Caco-2 (cell line): ENCODE measurements at places on chromosomes 3 and 15. TPM values are rescaled to one million over a fixed set of nuclear protein-coding genes. Genes with fewer than 3 reads are reported as not detected.
A peak's percentile ranks its signal among the peaks of the same experiment; 100 is the strongest.

The RRP9 gene
- total RNA-seq, result 39.1 and 43.0 TPM in 2 replicates

The NPRL2 gene
- 23.7 and 29.8 TPM in 2 replicates for total RNA-seq

The CLDN16 gene
- 0.27 and 0.30 TPM in 2 replicates for total RNA-seq

The CHRD gene
- total RNA-seq, result 5.5 and 6.4 TPM in 2 replicates

The TIGIT gene
- total RNA-seq, result not detected in 2 replicates

- H3K27me3 ChIP-seq, result no peaks in the 10 kb centered on the region
- DNase-seq, result no peak
- H3K27ac ChIP-seq, result no peak overlapping the region
Observed at GRCh38 chr3:45329761-45330305, 58.5 kb upstream of the LARS2 start.

DNA sequence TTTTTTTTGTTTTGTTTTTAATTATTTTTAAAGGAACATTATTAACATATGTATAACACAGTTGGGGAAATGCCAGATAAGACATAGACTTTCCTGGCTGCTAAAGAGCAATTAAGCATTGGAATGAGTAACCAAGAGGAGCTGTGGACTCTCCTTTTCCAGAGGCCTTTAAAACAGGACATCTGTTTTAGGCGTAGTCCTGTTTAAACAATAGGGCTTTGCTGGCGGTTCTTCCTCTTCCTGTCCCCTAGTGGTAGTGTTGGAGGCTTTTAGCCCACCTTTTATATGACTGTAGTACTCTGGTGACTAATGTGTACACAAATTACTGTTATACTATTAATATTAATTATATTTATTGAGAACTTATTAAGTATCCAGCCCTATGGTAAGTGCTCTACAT lies 81.9 kb downstream of the PPARG start:
- H3K4me3 ChIP-seq, result no peak overlapping the region
- no peaks in the 10 kb centered on the region for H3K27me3 ChIP-seq
- H3K4me1 ChIP-seq, result 0 out of 2 replicates have a peak, but pooled peaks cover 4% of the 10 kb centered on the region
- no peaks in the 10 kb centered on the region for H3K36me3 ChIP-seq
- no peak overlapping the region for H3K27ac ChIP-seq

DNA sequence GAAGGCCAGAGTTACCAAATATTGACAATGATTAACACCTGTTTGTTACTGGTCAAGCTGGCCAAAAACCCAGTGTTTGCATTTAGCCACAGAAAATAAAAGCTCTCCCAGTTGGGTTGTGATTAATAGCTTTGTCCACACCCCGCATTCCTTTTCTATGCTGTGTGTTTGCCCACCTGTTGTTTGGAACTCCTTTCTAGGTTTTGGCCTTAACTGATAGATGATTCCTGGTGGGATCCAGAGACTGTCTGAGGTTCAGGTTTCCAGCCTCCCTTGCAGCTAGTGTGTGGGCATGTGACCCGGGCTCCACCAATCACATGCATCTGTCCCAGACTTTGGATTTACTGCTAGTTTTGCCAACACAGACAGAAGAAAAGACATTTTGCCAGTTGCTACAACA lies 83.8 kb downstream of the PTPRG start:
- H3K36me3 ChIP-seq, result no peaks in the 10 kb centered on the region
- H3K4me1 ChIP-seq, result peaks cover 11% of the 10 kb centered on the region
- DNase-seq, result peak; percentile 53
- no peak overlapping the region for H3K4me3 ChIP-seq
